ENCODE measurements at places on chromosomes 12 and 14. TPM values are rescaled to one million over a fixed set of nuclear protein-coding genes. Genes with fewer than 3 reads are reported as not detected.

GRCh38 chr12:64390275-64390851, at the start of gene C12orf56:
TSS of gene C12orf56 (minus strand) at chr12:64390758. CDS start at chr12:64390565, 193 bp downstream.
- H3K27me3 ChIP-seq, result no peaks in the 10 kb centered on the region
- DNase-seq, result peak; percentile 87
- no peaks in the 10 kb centered on the region for H3K4me1 ChIP-seq
- no peaks in the 10 kb centered on the region for H3K36me3 ChIP-seq
- H3K27ac ChIP-seq, result no peak within 1 kb of the TSS

FGD4 gene
- 53.9 TPM for total RNA-seq

GRCh38 chr12:53505086-53505485, 2.2 kb downstream of the NPFF start:
- DNase-seq, result no peak
- no peak overlapping the region for H3K4me3 ChIP-seq
- peaks cover 36% of the 10 kb centered on the region for H3K36me3 ChIP-seq

- no peaks in the 10 kb centered on the region for H3K27me3 ChIP-seq
- H3K36me3 ChIP-seq, result no peaks in the 10 kb centered on the region
- H3K27ac ChIP-seq, result no peak overlapping the region
- peaks cover 6% of the 10 kb centered on the region for H3K4me1 ChIP-seq
- H3K4me3 ChIP-seq, result no peak overlapping the region
Measured at GRCh38 chr14:90580377-90581335, 183.8 kb downstream of the CALM1 start.
